ENCODE measurements at places on chromosomes 3 and 15.

- DNase-seq = no peak
These were observed 46.0 kb downstream of the TSC22D2 start for GRCh38 chr3:150454085-150454484.

DNA sequence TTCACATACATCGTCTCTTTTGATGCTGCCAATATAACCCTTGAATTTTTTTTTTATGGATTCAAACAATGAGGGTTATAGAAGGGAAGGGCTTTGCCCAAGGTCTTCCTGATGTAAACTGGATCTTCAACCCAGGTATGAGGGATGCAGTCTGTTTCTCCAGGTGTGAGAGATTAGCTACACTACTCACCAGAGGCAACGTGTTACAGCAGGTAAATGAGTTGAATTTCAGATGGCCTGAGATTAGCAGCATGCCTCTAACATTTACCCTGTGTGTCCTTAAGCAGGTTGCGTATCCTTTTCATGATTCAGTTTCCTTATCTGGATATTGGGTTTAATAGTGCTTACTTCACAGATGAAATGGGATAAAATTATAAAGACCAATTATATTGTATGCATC lies 1.9 kb downstream of the RTP4 start:
- no peak for DNase-seq

DNA sequence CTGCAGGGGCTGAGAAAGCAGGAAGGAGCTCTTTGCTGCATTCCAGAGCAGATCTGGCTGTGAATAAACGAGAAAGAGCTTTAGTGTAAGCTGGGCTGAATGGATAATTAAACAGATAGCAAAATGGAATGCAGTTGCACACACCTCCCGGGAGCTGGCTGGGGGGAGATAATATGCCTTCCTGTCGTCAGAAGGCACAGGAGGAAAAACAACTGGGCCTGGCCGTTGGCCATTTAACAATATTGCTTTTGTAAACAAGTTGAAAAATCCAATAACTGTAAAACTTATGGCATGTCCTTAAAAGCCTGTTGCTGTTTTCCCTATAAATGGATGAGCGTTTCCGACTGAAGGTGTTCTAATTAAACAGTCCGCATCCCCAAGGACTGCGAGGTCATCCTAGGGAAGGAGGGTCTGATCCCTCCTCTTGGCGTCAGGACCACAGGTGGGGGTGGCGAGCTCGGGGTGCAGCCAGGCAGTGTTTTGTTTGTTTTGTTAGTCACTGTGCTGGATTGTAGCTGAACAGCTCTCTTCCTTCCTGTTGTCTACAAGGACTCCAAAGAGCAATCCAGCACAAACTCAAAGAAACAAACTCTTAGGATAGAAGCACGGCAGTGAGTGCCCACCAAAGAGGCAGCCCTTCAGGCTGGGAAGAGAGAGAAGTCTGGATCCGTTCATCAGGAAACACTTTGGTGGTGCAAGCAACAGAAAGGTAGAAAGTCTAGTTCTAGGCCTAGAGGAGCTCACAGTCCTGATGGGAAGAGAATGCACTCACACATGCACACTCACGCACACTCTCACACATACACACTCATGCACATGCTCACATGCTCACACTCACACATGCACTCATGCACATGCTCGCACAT lies 133.4 kb upstream of the SMAD3 start:
- DNase-seq = no peak

- DNase-seq = no peak
These were observed 10.7 kb upstream of the SLC22A13 start for GRCh38 chr3:38254872-38255271.

DNA sequence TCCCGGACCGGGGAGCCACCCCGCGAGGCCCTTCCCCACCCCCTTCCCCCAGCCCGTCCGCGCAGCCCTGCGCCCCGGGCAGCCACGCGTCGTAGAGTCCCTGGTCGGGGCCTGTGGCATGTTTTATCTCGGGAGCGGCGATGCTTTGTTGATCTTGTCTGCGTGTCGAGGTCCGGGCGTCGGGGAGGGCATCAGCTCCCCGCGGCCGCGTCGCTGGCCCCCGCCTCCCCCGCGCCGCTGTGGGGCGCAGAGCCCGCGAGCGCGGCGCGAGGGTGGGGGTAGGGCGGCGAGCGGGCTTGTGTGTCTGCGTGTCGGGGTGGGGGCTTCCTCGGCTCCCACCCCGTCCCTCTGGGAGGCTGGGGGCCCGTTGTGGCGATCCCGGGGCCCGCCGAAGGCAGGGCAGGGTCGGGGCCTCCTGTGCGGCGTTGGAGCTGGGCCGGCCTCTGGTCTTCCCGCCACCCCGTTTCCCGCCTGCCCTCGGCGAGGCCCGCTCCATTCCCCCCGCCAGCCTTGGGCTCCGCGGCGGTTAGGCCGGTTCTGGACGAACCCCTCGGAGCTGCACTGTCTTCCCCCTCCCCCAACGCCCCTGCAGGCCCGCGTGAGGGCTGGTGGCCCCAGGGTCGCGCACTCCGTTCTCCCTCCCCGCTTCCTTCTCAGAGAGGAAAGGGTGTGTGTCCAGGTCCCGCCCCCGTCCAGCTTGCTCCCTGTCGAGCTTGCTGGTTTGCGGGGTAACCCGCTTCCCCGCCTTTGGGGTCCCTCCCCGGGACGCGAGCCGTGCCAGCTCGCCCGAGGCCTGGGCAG lies 695 bp downstream of the GMPS start:
- no peak for DNase-seq

GRCh38 chr15:39427705-39428104 lies 153.2 kb upstream of the THBS1 start:
- DNase-seq = no peak

DNA sequence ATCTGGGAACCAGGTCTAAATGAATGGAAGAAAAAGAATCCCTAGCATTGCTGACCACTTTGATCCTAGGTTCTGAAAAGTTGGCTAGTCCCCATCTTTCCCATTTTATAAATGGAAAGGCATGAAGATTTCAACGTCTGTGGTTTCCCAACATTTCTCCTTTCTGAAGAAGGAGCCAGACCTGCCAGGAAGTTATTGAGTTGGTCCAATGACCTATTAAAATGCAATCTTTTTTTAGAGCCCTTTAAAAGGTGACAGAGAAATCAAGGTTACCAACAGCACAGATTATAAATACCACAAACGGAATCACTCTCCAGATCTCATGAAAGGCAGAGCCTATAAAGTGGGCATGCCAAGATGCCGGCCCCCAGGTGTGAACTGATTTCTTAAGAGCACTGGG lies 505.6 kb upstream of the THBS1 start:
- no peak for DNase-seq

Measured in NCI-H1694 (cell line).